Foreskin keratinocyte (primary cell): ENCODE measurements at places on chromosomes 11 and 22. TPM values are rescaled to one million over a fixed set of nuclear protein-coding genes. Genes with fewer than 3 reads are reported as not detected.
A peak's percentile ranks its signal among the peaks of the same experiment; 100 is the strongest.

DNA sequence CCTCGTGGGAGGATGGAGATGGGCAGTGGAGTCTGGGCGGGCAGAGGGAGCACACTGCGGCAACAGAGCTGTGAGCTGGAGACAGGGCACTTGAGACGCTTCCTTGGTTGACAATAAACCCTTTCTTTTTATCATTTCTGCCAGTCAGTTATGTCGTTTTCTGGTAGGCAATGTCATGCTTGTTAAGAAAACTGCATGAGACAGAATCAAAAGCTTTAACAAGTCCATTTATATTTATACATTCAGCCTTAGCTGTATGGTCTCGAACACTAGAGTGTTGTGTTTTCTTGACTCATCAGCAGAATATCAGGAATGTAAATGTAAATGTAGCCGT, 31.9 kb downstream of the PPFIA1 start:
- DNase-seq: no peak

DNA sequence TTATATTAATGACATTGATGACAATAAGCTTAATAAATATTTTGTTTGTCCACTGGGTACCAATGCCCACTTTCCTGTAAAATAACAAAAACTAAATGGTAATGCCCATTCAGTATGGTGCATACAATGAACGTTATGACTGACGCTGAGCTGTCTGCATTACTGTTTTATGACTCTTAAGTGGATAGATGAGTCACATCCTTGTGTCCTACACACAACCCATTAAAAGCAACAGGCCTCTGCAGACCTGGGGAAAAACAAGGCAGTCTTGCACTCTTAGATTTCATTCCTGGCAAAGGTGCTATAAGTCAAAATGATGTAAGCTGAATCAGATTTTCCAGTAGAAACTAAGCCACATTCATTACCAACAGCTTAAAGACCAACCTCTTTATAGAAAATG, 176.3 kb upstream of the TMEM45B start:
- peak; percentile 100 for DNase-seq

- DNase-seq: no peak
These were observed 8.4 kb downstream of the MIAT start for GRCh38 chr22:26665813-26666231.

GRCh38 chr11:12642806-12643428, 31.3 kb upstream of the TEAD1 start:
- no peak for DNase-seq

- DNase-seq: no peak
These were observed 5.6 kb downstream of the TBX1 start for GRCh38 chr22:19766240-19766510.

DNA sequence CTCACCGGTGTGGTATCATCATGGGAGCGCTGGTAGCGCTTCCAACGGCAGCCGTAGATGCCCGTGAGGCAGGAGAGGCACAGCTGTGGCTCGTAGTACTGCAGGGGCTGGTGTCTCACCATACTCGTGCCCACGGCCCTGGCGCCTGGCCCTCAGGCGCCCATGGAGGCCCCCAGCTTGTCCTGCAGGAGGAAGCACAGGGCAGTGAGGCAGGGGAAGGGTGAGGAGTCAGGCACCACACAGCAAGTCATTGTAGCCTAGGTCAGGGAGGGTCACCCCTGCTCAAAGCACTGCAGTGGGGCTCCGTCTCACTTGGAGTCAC, 44.6 kb upstream of the KLHL35 start:
- DNase-seq: no peak

APOC3 gene
- polyA plus RNA-seq: not detected in 2 replicates

ART5 gene
- 0.07 and 0.15 TPM in 2 replicates for polyA plus RNA-seq
